ENCODE measurements at places on chromosomes 2 and 18.

DNA sequence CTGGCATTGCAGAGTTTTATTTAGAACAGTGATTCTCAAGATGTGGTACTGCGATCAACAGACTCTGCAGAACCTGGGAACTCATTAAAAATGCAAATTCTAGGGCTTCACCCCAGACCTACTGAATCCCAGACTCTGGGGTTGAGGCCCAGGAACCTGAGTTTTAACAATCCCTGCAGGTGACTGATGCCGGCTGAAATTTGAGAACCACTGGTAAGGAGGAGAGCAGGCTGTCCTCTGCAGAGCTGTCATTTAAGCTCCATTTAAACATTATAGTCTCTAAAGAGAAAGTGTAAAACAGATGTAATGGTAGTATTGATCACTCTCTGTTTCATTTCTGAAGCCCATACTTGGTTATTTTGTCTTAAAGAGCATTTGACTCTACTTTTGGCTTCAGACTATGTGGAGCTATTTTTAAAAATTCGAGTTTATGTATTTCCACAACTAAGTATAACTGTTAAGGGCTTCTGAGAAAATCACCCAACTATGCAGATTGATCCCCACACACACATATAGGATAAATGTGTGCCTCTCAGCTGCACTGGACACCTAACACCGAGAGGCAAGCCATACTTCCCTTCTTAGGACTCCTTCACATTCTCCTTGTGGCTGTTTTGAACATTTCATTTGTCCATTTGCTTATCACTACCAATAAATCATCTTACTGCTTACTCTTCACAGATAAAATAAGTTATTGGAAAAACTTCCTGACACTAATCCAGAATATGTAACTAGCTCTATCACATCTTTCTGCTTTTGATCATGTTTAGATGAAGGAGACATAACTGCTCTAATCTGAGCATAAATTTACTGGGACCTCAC lies 487.5 kb downstream of the DLGAP1 start:
- DNase-seq = no peak

- no peak for DNase-seq
Measured at GRCh38 chr2:228655331-228655730, 473.8 kb upstream of the SPHKAP start.

DNA sequence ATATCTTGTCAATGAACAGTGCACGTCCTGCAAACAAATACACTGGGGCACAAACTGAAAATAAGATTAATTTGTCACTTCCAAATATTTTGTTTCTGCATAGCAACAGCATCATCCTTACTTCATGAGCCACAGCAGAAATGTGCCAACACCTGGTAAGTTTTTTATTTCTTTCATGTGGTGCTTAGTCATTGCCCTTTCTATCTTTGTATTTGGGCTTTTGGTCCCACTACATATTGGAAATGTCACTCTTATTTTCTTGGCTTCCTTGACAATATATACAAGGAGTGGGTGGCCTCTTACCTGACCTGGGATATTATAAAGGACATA lies 208.0 kb downstream of the RBM43 start:
- no peak for DNase-seq

- DNase-seq = no peak
Measured at GRCh38 chr2:182717816-182718215, 1.8 kb downstream of the DNAJC10 start.

GRCh38 chr2:212133337-212133736 lies 405.3 kb downstream of the ERBB4 start:
- DNase-seq = no peak

DNA sequence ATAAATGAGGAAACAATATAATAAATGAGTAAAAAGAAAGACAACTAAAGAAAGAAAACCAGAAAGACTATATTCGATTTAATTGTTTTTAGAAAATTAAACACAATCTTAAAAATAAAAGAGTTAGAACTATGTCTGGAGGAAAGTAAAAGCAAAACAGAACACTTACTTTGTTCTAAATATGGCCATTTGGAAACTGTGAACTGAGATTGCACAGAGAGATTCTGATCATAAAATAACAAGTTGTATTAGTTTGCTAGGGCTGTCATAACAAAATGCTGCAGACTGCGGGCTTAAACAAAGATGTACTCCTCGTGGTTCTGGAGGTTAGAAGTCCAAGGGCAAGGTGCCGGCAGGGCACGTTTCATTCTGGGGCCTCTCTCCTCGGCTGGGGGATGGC lies 128.1 kb upstream of the AQP4 start:
- no peak for DNase-seq

- no peak for DNase-seq
Measured at GRCh38 chr2:121377646-121378045, 92.6 kb upstream of the TFCP2L1 start.

DNA sequence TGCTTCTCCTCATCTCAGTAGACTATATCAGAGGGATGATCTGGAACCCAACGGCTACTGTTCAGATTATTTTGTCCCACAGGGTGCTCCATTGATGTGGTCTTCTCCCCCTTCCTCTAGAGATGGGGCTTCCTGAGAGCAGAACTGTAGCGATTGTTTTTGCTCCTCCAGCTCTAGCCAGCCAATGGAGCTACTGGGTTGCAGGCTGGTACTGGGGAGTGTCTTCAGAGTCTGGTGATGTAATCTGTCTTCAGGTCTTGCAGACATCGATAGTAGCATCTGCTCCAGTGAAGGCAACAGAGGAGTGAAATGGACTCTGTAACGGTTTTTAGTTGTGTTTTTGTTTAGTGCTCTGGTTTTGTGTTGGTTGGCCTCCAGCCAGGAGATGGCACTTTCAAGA lies 621.9 kb downstream of the RNF144A start:
- no peak for DNase-seq

- DNase-seq = no peak
Measured at GRCh38 chr2:73386894-73387636, 1.4 kb downstream of the ALMS1 start.

- no peak for DNase-seq
Measured at GRCh38 chr2:11122380-11122779, 32.9 kb upstream of the SLC66A3 start.

- no peak for DNase-seq
Measured at GRCh38 chr2:191612496-191612895, 65.4 kb upstream of the NABP1 start.

GRCh38 chr2:182240862-182241371 lies 185.9 kb downstream of the PDE1A start:
- peak; percentile 20 for DNase-seq

DNA sequence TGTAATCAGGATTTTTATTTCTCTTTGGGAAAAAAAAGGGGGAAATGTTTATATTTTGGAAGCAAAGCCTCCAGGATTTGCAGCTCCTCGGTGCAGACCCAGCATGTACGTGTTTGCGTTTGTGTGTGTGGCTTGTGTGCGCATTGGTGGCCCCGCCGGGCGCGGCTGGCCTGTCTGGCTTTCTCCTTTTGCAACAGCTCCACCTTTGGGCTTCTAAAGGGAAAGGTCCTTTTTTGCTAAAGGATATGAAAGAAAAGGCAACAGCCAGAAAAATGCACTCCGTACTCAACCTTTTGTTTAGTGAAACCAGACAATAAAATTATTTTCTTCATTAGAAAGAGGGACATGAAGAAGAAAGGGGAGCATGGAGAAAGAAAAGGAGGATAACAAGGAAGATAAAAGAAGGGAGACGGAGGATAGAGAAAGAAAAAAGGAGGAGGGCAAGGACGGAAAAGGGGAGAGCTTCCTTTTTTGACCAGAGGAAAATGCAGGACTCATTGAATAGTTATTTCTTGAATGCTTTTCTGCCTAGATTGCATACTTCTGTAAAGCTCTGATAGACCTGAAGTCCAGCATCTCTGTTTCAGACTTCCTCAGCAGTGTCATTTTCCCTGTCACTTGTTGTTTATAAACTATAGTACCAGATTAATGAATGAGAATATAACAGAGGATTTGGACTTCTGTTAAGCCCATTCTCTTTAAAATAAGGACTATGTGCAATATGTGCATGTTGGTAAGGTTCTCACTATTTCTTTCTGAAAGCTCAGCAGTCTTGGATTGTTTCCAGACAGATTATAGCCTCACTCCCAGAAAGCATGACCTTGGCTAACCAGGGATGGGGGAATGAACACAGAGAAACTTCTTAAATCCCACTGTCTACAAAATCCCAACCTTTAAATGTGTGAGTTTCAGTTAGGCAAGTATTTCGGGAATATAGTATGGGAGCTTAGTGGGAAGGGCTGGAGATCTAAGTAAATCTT lies 563.1 kb upstream of the PIK3C3 start:
- DNase-seq = no peak

GRCh38 chr2:162067596-162067995 lies 6.4 kb downstream of the DPP4 start:
- DNase-seq = no peak

DNA sequence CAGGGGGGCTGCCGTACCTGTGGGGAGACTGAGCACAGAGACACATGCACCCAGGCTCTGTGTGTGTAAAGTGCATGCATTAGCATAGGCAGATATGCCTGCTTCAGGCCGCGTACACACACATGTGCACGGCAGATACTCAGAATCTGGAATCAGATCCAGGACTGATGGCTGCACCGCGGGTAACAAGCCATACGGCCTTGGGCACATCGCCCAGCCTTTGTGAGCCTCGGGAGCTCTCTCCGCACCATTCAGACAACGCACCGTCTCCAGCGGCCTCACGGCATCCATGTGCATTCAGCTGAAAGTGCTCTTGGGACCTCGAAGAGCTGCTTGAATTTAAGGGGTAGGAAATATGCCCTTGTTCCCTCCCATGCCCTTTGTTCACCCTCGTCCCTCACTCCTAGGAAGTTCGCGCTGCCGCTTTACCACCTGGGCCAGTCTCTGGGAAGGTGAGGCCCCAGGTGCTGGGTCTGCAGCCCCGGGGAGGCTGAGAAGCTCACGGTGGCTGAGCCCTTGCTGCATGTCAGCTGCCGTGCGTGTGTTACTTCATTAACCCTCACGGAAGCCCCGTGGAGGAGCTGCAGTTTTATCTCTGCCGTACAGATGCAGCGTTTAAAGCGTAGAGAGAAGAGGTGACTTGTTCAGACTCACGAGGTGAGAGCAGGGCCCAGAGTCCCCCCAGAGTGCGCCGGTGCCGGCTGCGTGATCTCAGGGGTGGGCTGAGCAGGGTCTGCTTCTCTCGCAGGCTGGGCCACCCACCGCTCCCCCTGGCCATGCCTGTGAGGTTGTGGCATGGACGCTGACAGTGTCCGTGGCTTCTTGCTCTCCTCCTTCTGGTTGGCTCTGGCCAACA lies 377.7 kb upstream of the MYT1L start:
- no peak for DNase-seq

GRCh38 chr2:176931588-176932563 lies 280.7 kb upstream of the HNRNPA3 start:
- no peak for DNase-seq

- no peak for DNase-seq
Measured at GRCh38 chr2:67649331-67650261, 252.5 kb downstream of the ETAA1 start.

DNA sequence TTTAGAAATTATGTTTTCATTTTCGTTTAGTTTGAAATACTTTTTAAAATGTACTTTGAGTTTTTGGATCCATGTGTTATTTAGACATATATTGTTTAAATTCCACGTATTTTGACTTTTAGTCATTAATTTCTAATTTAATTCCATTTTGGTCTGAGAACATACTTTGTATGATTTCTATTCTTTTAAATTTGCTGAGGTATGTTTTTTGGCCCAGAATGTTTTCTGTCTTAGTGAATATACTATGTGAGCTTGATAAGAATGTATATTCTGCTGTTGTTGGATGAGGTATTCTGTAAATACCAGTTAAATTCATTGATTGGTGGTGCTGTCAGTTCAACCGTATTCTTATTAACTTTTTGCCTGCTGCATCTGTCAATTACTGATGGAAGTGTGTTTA lies 26.4 kb downstream of the VRK2 start:
- no peak for DNase-seq

- DNase-seq = no peak
Measured at GRCh38 chr2:1081451-1082225, 131.0 kb downstream of the SNTG2 start.

GRCh38 chr2:28390746-28391563 lies 1.7 kb upstream of the FOSL2 start:
- DNase-seq = no peak

- DNase-seq = no peak
Measured at GRCh38 chr18:41923446-41923845, 31.6 kb upstream of the PIK3C3 start.

DNA sequence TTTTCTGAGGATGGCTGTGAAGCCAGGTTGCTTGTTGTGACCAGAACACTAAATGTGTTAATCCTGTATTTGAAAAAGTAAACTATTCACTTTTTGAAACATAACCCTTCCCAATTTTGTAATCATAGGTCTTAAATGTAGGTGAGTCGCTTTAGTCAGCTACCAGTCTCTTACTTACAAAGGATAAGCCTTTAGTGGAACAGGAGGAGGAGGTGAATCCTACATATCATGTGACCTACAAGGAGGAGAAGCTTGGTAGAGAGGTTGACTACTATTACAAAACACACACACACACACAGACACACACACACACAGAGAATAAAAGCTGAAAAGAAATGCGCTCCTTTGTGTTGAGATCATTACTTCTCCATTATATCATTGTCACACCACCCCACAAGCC lies 59.9 kb upstream of the SPAG16 start:
- no peak for DNase-seq

DNA sequence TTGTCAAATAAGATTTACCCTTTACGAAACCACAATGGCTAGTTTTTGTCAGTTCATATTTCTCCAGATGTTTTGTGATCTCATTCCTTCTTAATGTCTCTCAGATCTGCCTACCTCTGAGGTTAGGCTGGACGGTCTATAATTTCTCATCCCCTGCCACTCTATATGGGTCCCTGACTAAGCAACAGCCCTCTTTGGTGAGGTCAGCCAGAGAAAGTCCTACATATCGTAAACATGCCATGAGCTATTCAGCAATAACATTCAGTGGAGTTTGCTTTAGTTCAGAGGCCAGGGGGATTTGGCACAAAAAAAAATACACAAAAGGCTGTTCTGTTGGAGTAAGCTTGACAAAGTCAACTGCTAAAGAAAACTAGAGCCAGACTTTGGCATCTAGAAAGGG lies 192.1 kb upstream of the NCKAP5 start:
- no peak for DNase-seq

DNA sequence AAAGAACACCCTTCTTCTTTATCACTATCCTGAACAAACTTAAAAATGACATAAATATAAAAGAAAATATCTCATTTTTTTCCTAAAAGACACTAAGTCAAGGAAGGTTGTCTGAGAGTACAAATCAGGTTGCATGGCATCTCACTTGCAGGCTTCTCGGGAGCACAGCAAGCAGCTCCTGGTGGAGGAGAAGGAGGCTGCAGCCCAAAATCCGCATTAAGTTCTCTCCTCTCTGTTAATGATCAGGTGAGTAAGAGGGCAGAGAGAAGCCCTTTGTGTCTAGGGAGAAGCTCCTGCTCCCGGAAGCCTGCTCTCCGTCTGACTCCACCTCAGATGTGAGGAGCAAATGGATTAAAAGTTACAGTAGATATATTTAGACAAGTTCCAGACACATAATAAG lies 35.0 kb upstream of the DOK6 start:
- no peak for DNase-seq

DNA sequence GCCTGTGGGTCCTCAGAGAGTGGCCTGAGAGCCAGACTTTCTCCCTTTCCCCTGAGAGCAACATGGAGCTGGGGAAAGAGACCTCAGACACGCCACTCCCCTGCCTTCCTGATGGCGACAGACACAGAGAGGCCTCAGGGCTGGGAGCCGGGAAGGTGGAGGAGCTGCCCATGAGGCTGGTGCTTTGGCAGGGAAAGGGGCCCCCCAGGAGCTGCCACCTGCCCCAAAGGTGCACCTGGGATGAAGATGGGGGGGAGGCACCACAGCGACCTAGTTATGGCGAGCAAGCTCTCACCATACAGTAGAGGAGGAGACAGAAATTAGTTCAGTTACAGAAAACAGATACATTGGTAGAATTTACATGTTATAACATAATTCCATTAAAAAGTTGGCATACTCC lies 80.7 kb upstream of the PXDN start:
- DNase-seq = no peak
